Prostate gland (tissue), 2 donors: ENCODE measurements at places on chromosomes 12 and 14. TPM values are rescaled to one million over a fixed set of nuclear protein-coding genes. Genes with fewer than 3 reads are reported as not detected.

Gene SLC6A13
- total RNA-seq: 0.85 TPM

DNA sequence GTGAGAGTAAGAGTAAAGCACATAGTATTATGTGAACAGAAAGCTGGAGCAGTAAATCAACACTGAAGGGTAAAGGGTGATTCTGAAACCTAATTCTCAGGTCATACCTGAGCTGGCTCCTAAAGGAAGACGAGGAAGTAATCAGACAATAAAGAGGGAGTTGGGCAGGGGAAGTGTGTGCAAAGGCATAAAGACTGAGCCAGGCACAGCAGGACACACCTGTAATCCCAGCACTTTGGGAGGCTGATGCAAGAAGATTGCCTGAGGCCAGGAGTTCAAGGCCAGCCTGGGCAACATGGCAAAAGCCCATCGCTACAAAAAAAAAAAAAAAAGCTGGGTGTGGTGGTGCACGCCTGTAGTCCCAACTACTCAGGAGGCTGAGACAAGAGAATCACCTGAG, 9.6 kb downstream of the ARF3 start:
- no peak for DNase-seq

DNA sequence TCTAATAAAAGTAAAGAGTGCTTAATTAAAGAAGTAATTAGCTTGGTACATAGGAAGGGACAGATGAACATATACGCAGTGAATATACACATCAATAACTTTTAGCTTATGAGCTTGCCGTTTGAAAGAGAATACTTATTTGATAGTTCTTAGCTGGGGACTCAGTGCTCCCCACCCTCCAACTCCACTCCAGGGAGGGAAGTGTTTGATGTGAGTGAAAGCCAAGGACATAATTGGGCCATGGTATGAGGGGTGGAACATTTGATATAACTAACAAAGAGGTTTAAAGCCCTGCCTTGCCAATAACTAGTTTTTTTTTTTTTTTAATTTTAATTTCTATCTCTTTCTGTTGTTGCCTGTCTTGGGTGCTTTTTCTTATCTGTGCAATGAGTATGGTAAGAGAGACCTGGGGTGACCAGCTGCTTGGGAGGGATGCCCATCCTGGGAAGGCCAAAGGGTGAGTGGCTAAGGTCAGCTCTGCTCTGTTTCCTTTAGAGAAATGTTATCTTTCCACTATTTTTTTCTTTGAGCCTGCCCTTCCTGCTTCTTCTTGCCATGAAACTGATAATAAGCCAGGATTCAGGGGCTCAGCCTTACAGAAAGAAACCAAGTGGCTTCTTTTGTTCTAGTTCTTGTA, 132.8 kb upstream of the CPSF6 start:
- DNase-seq: no peak

Gene MANSC4
- total RNA-seq: not detected

DNA sequence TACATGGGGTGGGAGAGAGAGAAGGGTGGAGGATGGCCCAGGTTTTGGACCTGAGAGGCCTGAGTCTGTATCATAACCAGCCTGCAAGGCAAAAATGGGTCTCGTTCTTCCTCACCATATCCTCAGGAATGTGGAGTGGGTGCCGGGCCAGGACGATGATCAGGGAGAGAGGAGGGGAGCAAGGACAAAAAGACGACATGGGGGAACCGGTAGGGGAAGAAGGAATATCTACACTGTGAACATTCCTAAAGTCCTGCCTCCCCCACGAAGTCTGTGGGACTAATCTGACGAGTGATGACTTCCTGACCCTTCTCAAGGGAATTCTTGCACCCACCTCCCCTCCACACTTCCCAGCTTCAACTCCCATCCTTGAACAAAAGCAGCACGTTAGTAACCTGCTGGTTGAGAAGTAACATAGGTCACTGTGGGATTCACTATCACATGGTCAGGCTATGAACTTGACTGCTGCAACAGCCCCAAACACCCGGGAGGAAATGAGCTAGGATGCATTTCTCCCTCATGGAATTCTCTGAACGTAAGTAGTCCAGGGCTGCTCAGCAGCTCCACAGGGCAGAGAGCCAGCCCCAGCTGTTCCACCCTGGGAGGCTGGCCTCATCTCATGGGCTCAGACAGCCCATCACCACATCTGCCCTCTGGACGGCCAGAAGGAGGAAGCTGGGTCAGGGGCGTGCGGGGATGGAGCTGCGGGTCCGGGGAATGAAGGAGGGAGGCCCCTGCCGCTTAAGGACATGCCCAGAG, 36.8 kb upstream of the VWF start:
- DNase-seq: no peak

DNA sequence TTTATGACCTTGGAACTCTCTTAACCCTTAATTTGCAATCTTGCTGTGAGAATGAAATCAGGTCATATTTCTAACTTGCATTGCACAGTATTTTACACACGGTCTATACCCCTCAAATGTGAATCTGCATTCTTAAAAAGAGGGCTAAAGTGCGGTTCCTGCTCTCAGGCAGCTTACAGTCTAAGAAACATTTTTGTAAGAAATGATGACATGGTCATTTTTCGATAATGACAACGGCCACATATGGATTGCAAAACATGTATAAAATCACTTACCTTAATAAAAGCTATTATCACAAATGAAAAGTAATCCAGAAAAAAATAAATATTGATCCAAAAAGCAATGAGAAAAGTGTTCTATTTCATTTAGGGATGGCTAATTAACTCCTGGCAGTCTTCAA, 24.8 kb upstream of the TMEM132D start:
- no peak for DNase-seq

- DNase-seq: no peak
Observed at GRCh38 chr14:40248671-40249070, 816.4 kb upstream of the FBXO33 start.

DNA sequence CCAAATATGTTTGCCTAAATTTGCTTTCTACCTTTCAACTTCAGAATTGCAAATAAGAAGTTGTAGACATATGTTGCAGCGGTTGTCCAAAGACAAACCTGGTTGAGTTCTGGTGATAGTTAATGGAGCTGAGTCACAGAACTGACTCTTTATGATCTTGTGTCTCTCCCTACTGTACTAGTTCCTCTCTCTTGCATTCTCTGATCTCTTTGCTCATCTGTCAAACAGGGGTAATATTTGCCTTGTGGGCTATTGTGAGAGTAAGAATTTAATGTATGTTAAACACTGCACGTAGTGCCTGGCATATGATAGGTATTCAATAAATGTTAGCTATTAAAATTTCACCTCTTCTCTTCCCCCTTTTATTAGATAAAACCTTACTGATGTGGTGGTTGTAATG, 283.5 kb upstream of the RGS6 start:
- DNase-seq: no peak
